Stimulated activated naive CD8-positive, alpha-beta T cell treated with anti-CD3 and anti-CD28 coated beads, Interleukin-15, Interleukin-2, amounts not matched to agents 100 U/mL and 50 U/mL, for 24 hours (primary cell): ENCODE measurements at places on chromosomes 11 and 22.

DNA sequence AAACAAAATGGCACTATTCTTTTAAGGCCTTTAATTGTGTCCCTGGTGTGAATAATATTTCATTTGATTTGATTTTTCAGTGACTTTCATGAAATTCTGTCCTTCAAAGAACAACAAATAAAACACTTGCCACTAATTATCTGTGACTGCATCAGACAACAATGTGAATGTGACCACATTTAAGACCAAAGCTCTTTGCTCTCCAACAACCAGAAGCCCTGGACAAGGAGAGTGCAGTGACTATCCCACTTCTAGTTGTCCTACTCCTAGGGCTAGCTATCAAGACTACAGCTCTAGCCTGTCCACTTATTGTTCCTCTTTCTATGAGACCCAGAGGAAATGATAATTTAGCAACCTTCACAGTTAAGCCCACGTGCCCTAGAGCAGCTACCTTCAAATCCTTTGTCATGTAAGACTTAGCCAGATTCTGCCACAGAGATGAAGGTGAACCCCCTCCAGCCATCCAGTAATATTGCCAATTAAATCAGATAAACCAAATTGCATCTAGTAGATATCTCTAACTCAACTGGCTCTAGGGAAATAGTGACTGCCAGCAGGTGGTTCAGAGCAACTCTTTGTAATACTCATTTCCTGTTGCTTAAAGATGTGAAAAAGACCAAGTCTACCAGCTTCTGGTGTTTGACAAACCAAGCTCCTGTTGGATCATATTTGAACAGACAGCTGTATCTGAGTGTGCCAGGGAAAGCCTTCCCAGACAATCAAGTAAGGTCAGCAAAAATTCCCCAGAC is 142.6 kb upstream of the BLID start:
- no peak for DNase-seq

DNA sequence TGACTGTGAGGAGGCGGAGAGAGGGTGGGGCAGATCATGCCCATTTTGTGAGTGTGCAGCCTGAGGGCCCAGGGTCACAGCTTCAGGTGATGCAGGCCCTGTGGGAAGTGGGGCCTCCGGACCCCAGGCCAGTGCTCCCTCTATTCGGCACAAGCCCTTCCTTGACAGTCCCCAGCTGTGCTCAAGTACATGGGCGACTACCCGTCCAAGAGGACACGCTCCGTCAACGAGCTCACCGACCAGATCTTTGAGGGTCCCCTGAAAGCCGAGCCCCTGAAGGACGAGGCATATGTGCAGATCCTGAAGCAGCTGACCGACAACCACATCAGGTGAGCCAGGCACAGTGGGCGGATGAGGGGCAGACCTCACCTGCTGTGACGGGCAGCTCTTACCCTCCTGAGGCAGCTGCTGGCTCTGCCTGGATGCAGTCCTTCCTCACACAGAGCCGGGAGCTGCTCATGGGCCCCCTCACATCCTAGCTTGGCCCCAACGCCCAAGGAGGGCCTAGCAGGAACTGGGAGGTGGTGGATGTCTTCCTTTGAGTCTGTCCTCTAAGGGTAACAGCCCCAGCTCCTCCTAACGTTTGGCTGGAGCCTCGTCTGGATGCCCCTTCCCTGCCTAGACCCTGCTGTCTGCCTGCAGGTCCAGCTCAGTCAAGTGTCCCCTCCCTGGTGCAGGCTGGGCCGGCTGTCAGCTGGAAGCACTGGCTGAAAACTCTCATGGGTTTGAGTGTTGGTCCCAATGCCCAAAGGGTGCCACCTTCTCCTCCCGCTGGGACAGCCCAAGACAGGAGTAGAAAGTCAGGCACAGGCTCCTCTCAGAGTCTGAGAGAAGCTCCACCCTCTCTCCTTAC is 76.1 kb downstream of the MYO7A start:
- no peak for DNase-seq

- no peak for DNase-seq
These were observed 29.7 kb upstream of the PICK1 start for GRCh38 chr22:38027487-38027886.

- DNase-seq, result peak; percentile 38
These were observed 56.9 kb upstream of the PRSS23 start for GRCh38 chr11:86743223-86744118.

GRCh38 chr22:19044381-19044780 is 77.8 kb downstream of the DGCR2 start:
- no peak for DNase-seq

DNA sequence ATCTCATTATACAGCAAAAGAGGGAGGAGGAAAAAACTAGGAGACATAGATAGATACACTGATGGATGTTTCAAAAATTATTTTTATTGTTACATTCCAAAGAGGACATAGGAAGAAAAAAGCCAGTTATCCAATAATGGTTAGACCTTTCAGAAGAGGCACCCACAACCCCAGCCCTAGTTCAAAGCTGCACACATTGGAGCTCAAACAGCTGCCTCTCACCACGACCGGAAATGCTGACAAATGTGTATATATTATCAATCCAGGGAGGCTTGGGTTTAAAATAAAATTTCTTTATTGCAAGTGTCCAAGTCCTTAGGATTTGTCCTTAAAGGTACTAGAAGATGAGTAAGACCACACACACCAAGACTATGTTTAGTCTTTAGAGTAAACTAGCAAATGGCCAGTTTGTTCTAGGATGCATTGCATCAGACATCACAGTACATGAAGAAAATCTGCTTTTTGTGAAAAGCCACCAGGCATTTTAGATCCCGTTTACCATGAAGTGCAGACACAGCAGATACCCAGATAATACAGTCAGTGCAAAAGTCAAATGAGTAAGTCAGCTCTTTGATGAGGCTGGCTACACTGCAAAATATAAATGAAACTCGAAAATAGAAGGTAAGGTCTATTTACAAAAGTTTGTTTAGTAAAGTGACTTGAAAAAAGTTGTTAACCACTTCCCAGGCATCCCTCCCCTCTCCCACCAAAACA is 4.6 kb upstream of the ASCL3 start:
- DNase-seq, result no peak

DNA sequence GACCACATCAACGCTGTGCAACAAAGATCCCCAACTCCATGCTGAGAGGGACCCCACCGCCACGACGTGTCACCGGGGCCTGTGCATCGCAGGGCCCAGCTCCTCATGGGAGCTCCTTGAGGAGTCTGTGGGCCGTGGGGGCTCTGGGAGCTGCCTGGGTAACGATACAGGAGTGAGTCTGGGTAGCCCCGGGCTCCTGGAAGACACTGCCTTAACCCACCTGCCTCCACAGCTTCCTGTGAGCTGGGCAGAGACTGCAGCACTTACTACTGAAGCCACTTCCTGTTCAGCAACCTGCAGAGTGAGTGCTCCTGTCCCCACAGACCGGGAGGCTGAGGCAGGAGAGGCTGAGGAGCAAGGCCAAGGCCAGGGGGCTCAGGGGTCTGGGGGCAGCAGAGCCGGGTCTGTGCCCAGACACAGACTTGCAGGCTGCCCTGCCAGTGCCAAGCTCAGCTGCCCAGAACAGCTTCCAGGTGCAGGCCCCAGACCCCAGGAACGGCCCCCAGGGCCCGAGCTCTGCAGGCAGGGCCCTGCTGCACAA is 226.7 kb downstream of the BRD1 start:
- DNase-seq, result no peak

GRCh38 chr11:119525867-119526196 is 102.9 kb upstream of the THY1 start:
- no peak for DNase-seq

- no peak for DNase-seq
These were observed 63.5 kb downstream of the BRD1 start for GRCh38 chr22:49764127-49764581.

DNA sequence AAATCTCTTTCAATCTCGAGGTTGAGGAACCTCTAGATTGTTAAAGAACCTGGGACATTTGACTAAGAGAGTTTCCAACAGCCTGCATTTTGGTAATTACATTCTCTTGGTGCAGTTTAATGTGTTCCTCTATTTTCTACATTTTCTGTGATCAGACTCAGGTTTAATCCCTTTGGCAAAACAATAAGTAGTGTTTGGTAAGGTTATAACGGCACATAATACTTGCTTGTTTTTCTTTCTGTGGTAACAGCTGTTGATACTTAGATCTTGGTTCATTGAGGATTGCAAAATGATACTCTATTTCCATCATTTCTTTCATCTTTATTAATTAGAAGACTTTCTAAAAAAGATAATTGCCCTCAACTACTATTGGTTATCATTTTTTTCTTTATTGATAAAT is 271.3 kb downstream of the SBF2 start:
- DNase-seq, result no peak

DNA sequence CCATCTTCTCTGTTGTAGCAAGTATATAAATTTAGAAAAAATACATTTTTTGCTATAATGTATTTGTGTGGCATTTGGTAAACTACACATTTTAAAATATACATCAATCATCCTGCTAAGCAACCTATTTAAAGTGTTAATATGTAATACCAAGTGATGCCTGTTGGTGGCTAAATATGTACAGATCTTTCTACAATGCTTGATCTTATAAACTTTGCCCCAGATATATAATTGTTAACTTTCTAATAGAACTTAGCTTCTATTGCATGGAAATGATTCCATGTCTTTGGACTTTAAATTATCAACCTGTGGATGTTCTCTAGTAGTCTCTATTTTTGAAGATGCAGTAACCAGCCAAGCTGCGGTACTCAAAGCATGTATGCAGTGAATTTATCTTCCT is 1260.4 kb upstream of the RAG2 start:
- DNase-seq, result no peak

DNA sequence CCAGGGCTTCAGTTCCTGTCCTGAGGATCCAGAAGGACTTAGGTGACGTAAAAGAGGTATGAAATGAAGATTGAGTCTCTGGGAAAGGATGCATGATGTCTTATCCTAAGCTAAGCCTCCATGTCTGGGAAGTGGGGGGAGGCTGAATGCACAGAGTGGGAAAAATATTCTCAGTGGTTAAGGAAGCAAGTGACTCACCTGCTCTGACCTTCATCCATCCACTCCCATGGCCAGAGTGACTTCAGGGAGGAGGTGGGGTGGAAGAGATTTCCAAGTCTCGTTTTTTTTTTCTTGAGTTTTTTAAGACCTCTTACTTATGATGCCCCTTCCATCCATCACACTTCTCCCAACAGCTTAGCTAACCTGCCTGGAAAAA is 32.5 kb upstream of the POLD3 start:
- no peak for DNase-seq
